ENCODE measurements at places on chromosomes 3 and 15.

DNA sequence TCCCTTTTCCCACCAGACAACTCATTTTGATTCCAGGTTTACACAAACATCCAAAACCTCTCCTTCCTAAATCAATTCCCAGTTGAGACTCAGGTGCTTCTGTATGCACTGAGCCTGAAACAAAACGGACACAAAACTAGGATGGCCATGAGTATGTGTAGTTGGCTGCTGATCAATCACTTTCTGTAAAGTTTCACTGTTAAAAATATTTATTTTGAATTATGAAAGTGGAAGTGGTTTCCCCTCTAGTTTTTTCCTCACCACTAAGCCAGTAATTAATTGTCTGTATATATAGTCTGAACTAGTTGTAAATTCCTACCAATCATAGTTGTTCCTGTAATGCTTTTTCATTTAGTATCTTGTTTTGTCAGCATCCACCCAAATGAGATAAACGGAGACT is 51.7 kb upstream of the TSPAN3 start:
- DNase-seq, result no peak

DNA sequence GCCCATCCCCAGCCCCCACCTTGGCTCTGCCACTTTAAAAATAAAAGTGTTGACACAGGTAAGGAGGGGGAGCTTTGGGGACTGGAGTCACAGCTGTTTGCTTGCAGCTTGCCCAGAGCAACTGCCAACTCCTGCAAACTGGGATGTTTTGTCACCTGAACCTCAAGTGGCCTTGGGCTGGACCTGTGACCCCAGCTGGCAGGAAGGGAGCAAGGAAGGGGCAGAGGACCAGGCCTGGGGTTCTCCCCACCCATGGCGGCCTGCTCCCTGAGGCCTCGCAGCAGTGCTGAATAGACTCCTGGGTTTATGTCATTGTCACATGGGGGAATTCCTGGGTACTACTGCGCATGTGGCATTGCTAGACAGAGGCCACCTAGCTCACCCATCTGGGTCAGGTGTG is 246.9 kb upstream of the TLE3 start:
- no peak for DNase-seq

- no peak for DNase-seq
These were observed 48.1 kb downstream of the STARD5 start for GRCh38 chr15:81275711-81276392.

DNA sequence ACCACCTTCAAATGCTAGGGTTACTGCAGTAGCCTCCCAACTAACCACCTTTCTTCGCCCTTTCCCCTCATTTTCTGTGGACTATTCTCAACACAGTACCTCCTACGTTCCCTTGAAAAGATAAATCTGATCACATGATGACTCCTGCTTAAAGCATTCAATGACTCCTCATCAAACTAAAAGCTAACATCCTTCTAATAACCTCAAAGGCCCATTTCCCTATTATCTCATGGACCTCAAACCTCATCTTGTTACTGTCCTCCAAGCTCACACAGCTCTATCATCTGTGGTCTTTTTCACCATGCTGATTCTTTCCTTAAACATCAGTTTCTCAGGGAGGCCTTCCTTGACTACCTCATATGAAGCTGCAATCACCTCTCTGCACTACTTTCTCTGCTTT is 29.6 kb downstream of the GADL1 start:
- no peak for DNase-seq

DNA sequence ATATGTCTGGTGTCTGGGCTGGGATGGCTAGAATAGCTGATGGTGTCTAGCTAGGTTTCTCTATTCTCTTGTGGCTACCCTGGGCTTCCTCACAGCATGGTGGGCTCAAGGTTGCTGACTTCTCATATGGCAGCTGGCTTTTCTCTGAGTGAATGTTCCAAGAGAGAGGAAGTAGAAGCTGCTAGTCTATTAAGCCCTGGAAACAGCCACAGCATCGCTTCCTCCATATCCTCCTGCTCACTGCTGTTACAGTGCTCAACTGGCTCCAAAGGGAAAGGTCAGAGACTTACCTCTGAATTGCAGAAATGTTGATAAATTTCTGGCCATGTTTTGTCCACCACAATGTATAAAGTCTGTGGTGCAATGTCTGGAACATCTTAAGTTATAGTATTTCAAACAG is 299.9 kb upstream of the ADAMTS9 start:
- no peak for DNase-seq

DNA sequence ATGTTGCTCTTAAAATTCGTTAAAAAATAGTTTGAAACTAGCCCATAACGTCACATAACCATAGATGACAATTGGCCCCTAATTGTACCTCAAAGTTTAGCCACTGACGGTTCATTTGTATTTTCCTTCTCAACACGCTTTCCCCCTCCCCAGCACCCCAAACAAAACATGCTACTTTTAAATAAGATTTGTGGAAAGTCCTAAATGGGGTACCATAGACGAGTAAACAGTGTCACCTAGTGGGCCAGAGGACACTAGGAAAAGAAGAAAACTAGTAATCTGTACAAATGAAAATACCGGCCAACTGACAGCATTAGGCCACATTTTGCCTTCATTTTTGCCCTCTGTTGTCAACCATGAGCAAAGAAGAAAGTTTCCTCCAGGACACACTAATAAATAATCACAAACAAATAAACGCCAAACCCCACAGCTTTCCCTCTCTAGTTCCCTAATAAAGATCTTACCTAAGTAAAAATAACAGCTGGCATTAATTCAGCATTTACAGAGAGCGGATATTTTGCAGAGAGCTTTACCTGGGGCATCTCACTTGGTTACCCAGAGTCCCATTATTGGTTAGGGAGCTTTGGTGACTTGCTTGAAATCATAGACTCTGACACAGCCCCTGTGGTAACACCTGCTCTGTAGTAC is 175.1 kb upstream of the ATP11B start:
- no peak for DNase-seq

DNA sequence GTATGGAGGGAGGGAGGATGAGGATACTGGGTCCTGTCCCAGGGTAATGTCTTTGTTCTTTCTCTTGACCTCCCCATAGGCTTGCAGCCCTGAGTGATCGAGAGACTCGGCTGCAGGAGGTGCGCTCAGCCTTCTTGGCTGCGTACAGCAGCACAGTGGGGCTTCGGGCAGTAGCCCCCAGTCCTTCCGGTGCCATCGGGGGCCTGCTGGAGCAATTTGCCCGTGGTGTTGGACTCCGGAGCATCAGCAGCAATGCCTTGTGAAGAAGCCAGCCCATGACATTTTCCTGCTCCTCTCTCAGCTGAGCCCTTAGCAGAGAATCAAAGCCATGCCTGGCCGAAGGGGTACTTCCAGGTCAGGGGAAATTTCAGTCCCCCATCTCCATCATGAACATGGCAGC is 1.9 kb upstream of the CPNE9 start:
- no peak for DNase-seq

DNA sequence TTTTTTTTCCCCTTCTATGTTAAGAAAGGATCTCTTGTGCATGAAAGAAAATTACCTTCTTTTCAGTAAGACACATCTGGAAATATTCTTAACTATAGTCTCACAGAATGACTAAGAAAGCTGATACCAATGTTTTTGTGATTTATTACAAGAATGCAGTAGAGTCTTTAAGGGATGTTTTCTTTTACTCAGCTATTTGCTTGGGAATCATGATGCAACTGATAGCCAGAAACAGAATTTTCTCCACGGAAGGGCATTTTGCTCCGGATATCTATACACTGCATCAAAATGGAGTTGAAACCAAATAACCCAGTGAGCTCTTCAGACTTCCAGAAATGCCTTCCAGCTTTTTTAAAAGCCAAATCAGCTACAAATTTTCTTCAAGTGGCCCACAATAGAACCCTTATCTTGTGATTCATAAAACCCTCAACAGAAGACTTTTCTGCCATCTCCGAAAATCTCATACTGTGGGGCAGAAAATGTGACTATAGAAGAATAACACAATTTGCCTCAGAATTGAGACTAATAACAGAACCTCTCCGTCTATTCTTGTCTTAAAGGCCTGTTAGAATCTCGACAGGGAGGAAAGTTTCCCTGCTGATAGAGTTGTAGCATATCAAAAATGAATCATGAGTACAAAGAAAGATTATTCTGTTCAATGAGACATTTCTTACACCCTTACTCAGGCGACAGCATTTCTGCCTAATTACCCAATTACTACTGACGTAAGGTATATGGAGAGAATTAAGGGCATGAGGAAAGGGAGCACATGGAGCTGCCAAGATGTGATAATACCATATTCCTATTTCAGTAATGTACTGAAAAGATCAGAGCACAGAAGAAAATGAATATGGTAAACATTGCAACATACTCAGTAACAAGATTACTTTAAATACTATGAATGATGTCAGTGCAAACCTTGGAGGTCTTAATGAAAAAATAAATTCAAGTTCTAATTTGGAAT is 900.1 kb downstream of the ROBO1 start:
- DNase-seq, result no peak

GRCh38 chr15:99966815-99967214 is 233.6 kb upstream of the LYSMD4 start:
- DNase-seq, result no peak

- no peak for DNase-seq
These were observed 208.5 kb downstream of the EPHA3 start for GRCh38 chr3:89315750-89316470.

- DNase-seq, result no peak
These were observed 32.8 kb upstream of the MFSD1 start for GRCh38 chr3:158768881-158769543.

- no peak for DNase-seq
These were observed 25.3 kb downstream of the UBXN7 start for GRCh38 chr3:196406811-196407470.

- DNase-seq, result no peak
These were observed 360.2 kb downstream of the MAGI1 start for GRCh38 chr3:65678516-65678915.

GRCh38 chr3:120418866-120419490 is 31.8 kb downstream of the FSTL1 start:
- DNase-seq, result peak; percentile 58

- no peak for DNase-seq
These were observed 797.6 kb downstream of the ROBO2 start for GRCh38 chr3:77837456-77838025.

DNA sequence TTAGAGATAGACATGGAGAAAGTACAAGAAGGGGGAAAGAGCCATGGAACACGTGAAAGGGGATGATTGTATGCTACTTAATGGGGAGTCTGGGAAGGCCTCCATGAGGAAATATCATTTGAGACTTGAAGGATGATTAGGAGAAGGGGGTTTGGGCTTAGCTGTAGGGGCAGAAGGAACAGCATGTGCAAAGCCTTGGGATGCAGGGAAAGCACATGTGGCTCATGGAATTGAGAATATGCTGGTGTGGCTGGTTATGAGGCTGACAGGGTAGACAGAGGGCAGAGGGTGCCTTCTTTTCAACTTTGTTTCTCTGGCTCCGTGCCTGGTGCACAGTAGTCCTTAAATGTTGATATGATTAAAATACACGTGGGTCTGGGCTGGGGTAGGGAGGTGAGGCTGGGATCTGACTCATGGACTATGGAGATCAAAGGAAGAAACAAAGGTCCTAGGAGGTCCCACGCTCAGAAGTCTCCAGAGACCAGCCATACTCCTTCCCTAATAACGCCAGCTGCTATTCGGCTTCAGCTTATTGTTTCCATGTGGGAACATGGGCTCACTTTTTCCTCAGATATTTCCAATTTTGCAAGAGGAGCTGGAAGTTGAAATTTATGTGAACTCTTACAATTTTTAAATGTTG is 1.1 kb downstream of the GTF2E1 start:
- no peak for DNase-seq

- DNase-seq, result no peak
These were observed 56.4 kb downstream of the TMCC1 start for GRCh38 chr3:129837065-129837642.

- peak; percentile 72 for DNase-seq
These were observed 85.5 kb upstream of the CDV3 start for GRCh38 chr3:133487920-133488540.

- DNase-seq, result no peak
These were observed 81.4 kb upstream of the SLC25A26 start for GRCh38 chr3:66139415-66139814.
